Lower leg skin (tissue), 4 donors: ENCODE measurements at places on chromosomes 1 and 21.

DNA sequence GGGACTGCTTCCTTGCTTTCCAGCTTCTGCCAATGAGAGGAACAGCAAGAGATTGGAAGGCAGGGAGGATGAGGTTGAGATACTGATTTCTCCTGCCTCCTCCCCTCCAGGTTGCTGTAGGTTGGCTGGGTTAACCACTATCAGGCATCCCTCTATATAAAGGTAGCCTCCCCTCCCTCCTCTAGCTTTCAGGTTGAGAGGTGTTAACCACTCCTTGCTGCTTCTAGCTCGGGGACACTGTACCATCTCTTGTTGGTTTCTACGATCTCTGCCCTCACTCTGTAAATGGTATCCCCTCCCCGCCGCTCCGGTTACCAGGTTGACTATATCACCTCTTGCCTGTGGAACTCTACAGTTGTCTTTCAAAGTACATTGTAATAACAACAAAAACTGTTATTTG is 16.7 kb downstream of the LPAR3 start:
- DNase-seq: no peak

DNA sequence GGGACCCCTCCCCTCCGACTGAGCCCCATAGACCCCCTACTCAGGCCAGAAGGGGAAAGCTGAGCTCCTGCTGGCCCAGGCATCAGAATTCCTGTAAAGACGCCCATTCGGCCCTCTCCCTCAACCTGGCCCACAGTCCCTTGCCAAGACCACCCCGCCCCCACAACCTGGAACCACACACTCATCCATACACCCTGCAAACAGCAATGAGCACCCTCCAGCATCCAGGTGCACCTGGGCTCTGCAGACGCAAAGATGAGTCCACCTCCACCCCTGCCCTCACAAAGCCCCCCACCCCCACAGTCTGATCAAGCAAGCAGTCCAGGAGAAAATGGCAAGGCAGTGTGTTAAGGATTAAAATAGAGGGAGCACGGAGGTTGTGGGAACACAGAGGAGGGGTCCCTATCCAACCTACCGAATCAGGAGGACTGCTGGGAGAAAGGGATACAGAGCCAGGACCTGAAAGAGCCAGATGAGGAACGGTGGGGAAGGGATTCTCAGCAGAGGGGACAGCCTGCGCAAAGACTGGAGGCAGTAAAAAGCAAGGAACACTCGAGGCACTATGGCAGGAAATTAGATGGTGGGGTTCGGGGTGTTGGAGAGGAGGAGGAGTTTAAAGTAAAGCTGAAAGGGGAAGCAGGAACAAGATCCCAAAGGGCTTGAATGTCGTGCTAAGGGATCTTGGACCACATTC is 67.3 kb upstream of the LAPTM5 start:
- no peak for DNase-seq

DNA sequence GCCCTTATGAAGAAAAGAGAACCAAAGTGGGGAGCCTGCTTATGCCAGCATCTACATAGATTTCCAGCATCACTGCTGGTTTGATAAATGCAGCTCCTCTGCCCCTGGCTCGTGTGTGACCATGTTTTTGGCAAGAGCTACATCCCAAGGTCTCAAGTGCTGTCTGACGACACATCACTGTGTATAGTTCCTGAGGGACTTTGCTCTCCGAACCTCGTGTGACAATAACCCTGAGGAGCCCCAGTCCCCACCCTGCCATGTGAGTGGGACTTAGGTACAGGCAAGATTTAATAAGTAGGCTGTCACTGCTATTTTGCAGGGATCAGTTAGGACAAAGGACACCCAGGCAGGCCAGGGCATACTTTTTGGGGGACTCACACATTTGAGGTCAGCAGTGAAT is 28.8 kb upstream of the RERE start:
- no peak for DNase-seq

DNA sequence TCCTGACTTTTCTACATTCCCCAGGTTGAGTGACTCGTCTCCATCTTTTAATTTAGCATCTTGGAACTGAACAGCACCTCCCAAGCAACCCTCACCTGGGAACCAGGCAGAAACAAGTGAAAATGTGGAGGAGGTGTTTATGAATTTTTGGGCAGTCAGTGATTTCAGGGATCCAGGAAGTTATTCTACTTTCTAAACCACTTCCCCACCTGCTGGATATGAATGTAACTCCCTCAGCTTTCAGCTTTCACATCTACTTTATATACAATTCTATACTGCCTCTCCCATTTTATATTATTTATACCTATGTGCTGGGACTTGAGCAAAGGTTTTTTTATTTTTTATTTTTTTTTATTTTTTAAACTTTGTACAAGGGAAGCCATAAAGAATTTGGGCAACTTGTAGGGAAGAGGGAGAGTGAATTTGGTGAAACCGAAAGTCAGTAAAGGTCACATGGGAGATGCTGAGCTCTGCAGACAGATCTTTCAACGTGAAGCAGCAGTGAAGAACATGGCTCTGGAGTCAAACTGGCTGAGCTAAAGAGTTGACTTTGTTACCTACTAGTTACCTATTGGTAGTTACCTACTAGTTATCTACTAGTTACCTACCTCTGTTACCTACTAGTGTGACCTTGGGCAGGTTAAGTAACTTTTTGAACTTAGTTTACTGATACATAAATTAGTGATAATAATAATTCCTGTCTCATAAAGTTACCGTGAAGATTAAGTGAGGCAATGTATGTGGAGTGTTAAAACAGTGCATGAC is 45.5 kb downstream of the DDR2 start:
- DNase-seq: no peak

- DNase-seq: no peak
Measured at GRCh38 chr1:80021891-80022290, 1015.4 kb upstream of the ADGRL4 start.

- DNase-seq: no peak
Measured at GRCh38 chr1:54347955-54348699, 58.1 kb downstream of the SSBP3 start.

DNA sequence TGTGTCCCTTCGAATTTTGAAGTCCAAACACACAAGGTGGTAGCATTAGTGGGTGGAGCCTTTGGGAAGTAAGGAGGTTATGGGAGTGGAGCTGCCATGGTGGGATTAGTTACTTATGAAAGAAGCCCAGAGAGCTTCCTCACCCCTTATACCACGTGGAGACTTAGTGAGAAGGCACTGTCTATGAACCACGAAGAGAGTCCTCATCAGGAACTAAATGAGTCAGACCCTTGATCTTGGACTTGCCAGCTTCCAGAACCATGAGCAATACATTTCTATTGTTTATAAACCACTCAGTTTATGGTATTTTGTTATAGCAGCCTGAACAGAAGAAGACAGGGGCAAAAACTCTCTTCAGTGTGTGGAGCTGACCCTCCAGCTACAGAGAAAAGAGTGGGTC is 259.3 kb upstream of the AJAP1 start:
- DNase-seq: no peak

- DNase-seq: no peak
Measured at GRCh38 chr1:36258960-36259344, 34.7 kb downstream of the THRAP3 start.

DNA sequence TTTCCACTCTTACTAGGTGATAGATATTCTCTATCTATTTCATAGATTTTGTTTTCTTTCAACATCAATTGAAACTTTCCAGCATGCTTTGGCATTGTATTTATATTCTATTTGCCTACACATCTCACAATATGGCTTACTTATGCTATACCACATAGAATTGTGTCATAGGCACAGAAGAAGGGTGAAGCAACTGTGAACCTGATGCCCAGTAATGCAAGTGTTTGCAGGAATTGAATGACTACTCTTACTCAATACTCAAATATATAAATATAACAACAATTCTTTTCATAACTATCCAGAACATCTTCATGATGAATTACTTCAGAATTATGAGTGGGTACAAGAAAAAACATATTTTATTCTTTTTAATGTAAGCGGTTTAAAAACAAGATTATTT is 165.9 kb downstream of the PTBP2 start:
- DNase-seq: no peak

GRCh38 chr1:183810121-183810520 is 5.2 kb downstream of the RGL1 start:
- no peak for DNase-seq

- no peak for DNase-seq
Measured at GRCh38 chr1:9860887-9861286, 37.1 kb upstream of the CLSTN1 start.

GRCh38 chr21:18760247-18760646 is 356.7 kb upstream of the TMPRSS15 start:
- no peak for DNase-seq

GRCh38 chr21:36125512-36126207 is 9.2 kb upstream of the CBR3 start:
- no peak for DNase-seq

DNA sequence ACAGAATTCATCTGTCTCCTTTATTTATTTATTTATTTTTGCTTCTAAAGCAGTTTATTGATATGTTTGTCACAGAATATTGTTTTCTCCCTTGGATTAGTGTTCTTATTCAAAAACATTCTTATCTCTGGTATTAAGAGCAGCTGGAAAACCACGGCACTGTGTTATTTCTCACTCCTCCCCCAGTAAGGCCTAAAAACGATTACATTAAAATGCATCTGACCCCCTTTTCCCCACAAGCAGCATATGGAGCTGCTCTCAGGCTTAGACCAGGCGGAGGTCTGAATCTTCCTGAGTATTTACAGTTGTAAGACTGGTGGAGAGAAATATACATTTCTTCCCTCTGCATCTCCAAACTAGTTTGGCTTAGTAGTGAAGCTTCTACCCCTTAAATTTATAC is 86.8 kb downstream of the HLX start:
- no peak for DNase-seq

DNA sequence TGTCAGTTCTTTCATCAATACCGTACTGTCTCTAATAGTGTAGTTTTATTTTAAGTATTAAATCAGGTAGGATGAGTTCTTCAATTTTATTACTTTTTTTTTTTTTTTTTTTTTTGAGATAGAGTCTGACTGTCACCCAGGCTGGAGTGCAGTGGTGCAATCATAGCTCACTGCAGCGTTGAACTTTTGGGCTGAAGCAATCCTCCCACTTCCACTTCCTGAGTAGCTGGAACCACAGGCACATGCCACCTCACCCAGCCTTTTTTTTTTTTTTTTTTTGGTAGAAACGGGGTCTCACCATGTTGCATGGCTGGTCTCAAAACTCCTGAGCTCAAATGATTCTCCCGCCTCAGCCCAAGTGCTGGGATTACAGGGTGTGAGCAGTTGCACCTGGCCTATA is 44.3 kb downstream of the INAVA start:
- no peak for DNase-seq

DNA sequence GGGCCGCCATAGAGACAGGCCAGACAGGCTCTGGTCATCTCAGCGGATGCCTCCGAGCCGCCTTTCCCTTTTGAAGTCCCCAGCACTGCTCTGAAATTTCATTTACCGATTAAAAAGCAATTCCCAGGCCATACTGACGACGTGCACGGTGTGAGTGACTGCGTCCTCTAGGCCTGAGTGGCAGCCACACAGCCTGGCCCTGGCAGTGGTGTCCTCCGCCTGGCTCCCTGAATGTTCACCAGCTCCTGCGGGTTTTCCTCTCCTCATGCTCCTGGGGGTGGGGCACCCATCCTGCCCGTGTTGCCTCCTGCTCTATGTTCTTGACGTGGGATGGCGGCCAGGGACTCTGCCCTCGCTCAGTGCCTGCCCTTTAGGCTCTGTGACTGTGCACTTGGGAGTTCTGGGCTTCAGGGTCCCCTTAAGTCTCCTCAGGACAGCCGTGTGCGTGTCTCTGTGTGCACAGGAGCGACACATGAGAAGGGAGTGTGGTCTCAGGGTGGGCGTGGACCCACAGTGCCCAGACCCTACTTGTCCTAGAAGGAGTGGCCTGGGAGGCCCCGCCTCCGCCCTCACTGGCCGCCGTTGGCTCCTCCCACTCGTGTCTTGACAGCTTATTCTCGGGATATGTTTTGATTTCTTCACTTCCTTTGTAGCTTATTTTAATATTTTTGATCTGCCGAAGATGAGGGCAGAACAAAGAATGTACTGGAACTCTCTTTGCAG is 3.6 kb downstream of the SKI start:
- peak; percentile 97 for DNase-seq

DNA sequence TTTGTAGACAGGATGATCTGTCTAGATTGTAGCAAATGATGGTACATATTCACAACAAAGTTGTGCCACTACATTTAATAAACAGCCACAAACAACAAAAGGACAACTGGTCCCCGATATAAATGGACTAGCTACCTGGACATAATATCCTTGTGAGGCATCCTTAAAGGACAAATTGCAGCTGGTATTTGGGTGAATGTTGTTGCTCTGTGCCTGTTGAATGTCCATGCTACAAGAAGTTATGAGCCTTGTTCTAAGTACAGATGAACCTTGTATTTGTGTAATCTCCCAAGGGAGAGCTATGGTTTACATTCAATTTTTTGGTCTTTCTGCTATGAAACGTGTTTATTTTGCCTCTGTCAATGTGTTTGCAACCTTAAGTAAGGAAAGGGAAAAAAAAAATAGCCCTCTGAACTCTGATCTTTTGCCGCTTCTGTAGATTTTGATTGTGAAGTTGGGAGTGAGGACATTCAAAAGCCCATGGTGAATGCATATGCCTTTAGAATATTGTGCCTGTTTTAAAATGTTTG is 26.5 kb downstream of the SFT2D2 start:
- no peak for DNase-seq

DNA sequence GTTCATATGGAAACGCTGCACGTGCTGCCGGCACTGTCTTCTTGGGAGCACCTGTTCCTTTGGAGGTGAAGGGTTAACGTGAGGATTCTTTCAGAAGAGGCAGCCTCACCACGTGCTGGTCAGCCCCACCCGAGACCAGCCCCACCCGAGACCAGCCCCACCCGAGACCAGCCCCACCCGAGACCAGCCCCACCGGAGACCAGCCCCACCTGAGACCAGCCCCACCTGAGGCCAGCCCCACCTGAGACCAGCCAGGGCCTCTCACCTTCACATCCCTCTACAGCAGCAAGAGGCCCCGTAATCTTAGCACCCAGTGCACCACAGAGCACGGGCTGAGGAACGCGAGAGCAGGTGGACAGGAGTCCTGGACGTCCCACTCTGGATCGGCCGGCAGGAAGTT is 18.0 kb downstream of the PRDM16 start:
- DNase-seq: no peak

GRCh38 chr1:12285496-12286143 is 55.8 kb downstream of the VPS13D start:
- no peak for DNase-seq
